H9 (cell line): ENCODE measurements at places on chromosomes 6 and 20. TPM values are rescaled to one million over a fixed set of nuclear protein-coding genes. Genes with fewer than 3 reads are reported as not detected.

DNA sequence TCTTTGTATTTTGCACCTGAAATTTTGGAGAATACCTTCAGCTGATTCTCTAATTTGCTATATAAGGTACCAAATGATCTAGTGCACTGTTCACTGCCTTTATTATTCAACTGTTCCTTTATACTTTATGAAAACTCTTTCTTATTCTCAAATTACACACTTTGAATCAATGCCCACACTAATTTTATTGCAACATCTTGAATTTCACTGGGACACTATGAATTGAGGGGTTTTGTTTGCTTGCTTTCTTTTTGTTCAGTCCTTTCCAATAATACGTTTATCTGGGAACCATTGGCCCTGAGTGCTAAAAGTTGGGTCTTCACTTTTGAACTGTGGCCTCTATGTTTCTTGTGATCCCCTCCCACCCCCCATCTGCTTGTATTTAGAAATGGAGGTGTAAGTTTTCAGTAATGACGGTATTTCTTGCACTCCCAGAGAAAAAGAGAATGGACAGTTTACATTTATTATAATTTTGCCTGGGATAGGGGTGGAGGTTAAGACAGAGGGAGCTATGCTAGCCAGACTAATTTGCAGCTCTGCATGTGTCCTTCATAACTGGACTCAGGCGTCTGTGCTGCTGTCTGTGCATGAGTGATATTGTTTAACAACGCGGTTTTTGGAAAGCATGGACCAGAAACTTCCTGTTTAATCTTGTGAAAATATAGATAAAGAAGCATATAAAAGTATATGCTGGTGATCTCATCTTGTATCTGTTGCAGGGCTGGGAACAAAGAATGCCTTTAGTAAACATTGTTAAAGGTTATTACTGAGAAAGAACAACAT lies 98.1 kb downstream of the DNAH8 start:
- no peak for DNase-seq
- no peaks in the 10 kb centered on the region for H3K4me1 ChIP-seq
- H3K27me3 ChIP-seq = no peaks in the 10 kb centered on the region
- no peak overlapping the region for H3K27ac ChIP-seq
- H3K36me3 ChIP-seq = no peaks in the 10 kb centered on the region
- no peak overlapping the region for H3K4me3 ChIP-seq

GRCh38 chr20:43322851-43323250 lies 133.1 kb upstream of the PTPRT start:
- no peaks in the 10 kb centered on the region for H3K36me3 ChIP-seq
- H3K4me3 ChIP-seq = no peak overlapping the region
- no peak for DNase-seq
- no peaks in the 10 kb centered on the region for H3K27me3 ChIP-seq

Gene OLIG3
- 0.22 and 0.42 TPM in 2 replicates for total RNA-seq

DNA sequence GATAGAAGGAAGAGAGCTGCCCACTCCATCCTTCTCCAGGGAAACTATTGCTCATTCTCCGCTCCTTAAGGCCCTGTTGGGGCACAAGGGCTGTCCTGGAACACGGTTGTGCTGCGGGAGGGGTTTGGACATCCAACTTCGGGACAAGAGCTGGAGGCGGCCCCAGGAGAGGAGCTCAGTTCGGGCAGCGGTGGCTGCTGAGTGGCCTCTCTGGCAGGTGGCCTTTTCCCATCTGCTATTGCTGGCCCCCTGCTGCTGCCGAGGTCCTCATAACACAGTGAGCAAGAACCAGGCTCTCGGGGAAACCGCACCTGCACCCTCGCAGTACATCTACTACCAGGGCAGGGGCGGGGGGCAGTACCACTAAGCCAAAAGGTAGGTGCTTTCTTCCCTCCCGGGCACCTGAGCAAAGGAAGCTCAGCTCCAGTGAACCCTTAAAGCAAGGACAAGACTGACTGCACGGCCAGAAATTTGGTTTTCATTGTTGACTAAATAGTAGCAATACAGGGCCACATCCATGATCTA lies 63.7 kb downstream of the PSMG4 start:
- H3K4me3 ChIP-seq = no peak overlapping the region
- peaks cover 6% of the 10 kb centered on the region; the same call in 1 of the 2 replicates for H3K4me1 ChIP-seq
- H3K36me3 ChIP-seq = no peaks in the 10 kb centered on the region
- no peak overlapping the region for H3K27ac ChIP-seq
- DNase-seq = no peak

GRCh38 chr20:24102749-24103333 lies 114.3 kb upstream of the GGTLC1 start:
- DNase-seq = no peak
- no peak overlapping the region for H3K27ac ChIP-seq
- no peaks in the 10 kb centered on the region for H3K4me1 ChIP-seq
- no peak overlapping the region for H3K4me3 ChIP-seq
- no peaks in the 10 kb centered on the region for H3K36me3 ChIP-seq

- no peak overlapping the region for H3K4me3 ChIP-seq
- H3K36me3 ChIP-seq = peaks cover 15% of the 10 kb centered on the region
- H3K27ac ChIP-seq = no peak overlapping the region
- no peaks in the 10 kb centered on the region for H3K4me1 ChIP-seq
- H3K27me3 ChIP-seq = no peaks in the 10 kb centered on the region
Observed at GRCh38 chr20:55522296-55522815, 483.0 kb downstream of the CBLN4 start.

DNA sequence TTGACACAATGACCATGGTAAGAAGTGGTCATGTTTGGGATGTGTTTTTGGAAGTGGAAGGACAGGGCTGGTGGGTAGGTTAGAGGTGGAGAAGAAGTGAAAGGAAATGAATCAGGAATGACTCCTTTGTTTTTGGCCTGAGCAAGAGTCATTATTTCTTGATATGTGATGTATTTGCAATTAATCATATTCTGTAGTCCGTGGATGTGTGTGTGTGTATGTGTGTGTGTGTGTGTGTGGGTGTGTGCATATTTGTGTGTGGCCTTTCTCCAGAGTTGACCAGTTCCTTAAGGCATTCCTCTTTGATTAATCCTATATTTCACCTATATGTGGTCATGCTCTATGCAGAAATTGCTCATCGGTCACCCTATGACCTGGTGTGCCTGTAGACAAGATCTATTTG lies 130.7 kb downstream of the UTRN start:
- no peaks in the 10 kb centered on the region for H3K4me1 ChIP-seq
- DNase-seq = no peak
- no peak overlapping the region for H3K27ac ChIP-seq
- H3K36me3 ChIP-seq = no peaks in the 10 kb centered on the region
- no peak overlapping the region for H3K4me3 ChIP-seq

Gene VGLL2
- 0.13 TPM in 1 of 2 replicates, not detected in the other for total RNA-seq
